KG1 (cell line): ENCODE measurements at places on chromosomes 1 and 21.

DNA sequence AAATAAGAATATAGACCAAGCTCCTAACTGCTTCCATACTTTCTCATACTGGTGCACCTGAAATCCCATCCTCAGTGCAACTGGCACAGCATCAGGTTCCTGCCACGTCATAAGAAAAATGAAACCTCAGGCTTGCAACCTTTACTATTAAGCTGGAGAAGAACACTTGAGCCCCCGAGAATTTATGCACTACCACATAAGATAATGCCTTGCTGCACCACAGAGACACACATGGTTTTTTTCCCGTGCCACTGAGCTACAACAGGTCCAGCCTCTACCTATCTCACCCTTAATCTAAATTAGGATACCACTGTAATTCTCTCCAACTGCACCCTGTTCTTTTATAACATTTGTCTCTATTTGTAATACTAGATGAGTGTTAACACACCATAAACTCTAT is 174.5 kb downstream of the DENND1B start:
- no peak for DNase-seq

DNA sequence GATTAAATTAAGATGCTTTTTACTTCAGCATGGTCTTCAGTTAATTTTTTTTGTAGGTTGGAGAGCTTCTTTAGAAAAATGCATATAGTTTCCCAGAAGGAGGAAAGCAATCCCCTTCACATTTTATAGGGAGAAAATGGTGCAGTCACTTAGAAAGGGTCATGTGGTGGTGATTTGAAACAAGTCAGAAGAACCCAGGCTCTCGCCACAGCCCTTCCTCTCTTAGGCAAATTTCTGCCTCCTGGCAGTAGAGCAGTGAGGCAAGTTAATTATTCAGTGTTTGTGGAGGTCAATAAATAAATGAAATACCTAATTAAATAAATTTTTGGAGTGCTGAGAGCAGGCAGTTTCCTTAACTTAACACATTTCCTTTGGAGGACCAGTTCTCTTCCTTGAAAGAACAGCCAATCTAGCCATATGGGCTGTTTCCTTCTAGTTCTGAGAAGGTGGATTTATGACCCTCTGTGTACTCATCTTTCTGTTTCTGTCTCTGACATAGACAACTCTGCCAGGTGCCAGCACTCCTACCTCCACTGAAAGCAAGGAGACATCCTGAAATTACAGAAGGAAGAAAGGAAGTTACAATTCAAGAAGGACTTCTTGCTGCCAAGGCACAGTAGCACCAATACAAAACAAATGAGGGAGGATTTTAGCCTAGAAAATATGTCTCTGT is 19.0 kb upstream of the POGZ start:
- no peak for DNase-seq

DNA sequence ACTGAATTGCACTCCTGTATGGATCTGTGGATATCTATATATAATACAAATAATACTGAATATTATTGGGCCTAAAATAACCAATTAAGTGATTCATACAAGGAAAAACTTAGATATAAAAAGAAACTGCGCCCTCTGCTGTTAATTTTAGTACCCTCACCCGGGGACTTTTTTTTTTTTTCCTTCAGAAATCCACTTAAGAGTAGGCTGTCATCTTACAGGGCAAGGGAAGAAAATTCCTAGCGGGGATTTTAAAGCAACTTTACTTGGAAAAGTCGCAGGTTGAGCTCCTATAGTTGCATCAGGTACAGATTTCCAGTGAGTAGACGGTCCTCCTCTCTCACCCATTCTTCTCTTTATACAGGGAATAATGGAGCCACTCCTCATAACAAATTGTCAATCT is 1.3 kb downstream of the NTNG1 start:
- DNase-seq, result peak; percentile 7

GRCh38 chr1:184734980-184735379 is 19.7 kb downstream of the EDEM3 start:
- no peak for DNase-seq

GRCh38 chr21:44599264-44600029 is 950 bp upstream of the KRTAP10-7 start:
- DNase-seq, result no peak

DNA sequence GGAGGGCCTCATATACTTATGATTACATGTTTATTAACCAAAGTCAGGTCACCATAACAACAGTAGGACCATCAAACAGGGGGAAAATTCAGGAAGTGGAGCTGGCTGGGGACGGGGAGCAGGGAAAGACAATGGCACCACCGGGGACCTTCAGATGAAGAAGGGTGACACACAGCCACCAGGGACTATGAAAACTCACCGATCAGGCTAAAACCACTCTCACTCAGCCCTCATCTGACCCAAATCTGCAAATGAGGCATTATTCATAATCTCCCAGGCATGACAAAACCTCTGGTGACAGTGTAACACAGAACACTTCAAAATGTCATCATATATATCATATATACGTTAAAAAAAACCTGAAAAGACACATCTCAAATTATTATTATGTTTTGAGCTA is 11.2 kb downstream of the MKNK1 start:
- no peak for DNase-seq

DNA sequence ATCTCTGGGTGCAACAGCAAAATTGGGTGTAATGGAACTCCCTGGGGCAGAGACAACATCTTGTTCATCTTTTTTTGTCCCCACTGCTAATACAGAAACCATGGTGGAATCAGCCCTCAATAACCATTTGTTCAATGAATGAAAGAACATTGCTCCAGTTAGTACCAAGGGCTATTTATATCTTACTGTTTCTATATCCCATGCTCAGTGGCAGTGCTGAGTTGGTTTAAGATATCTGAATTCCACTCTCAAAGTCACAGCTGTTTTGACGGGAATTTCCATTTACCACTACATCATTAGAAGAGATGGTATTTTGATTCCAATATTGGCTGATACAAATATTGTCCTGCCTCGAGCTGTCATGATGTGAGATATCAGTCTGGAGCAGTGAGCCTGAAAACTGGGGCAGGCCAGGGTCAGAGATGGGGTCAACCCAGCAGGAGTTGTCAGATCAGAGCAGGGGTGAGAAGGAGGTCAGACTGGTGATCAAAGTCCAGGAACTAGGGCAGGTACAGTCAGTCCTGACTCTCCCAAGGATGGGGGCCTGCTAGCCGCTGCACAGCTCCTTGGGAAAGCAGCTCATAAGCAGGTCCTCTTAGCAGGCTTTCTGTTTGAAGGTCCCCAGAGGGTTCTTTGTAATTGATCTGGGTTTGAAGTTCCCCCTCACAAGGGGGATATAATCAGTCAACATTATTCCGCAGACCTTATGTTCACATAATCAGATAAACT is 5.8 kb upstream of the PHC2 start:
- no peak for DNase-seq

DNA sequence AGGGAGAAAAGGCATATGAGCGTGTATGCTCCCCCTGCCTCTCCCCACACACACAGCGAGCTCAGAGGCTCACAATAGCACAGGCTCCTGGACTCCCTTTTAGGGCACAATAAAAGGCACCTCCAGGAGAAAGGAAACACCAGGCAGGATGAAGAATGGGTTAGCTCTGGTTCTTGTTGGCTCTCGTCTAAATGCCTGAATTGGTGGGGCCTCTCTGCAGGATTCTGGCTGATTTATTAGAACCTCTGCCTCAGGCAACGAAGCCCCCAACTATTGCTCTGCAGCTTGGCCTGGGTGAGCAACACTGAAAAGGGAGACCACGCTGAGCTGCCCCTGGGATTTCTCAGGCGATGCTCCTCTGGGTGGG is 590.9 kb upstream of the PLXNA2 start:
- no peak for DNase-seq

GRCh38 chr1:160164121-160164520 is 12.7 kb downstream of the ATP1A4 start:
- DNase-seq, result no peak

DNA sequence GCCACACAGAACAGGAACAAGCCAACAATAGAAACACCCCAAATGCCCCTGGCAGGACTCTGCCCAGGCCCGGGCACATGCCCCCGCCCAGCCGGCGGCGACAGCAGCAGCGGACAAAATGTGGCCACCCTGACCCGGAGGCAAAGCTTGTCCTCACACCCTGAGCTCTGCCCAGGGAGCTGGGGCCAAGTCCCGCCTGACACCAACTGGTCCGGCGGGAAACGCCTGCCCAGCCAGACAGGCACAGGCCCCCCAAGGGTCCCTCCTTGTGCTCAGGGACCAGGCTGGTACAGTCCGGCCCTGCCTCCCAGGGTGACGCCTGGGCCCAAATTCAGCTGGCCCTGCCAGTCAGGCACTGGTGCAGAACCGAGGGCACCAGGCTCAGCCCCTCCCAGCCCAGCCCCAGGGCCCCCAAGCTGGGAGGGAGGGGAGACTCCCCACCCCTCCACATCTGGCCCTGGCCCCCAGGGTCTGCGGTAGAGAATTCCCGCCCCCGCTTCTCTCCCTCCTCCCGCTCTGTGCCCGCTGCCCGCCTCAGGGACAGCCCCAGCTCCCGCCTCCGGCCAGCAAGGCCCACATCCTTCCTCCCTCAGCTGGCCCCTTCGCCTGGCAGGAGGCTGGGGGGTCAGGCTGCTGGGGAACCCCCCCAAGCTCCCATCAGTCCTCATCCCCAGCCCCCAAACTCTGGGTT is 2.0 kb downstream of the AHDC1 start:
- peak; percentile 48 for DNase-seq

- DNase-seq, result no peak
Observed at GRCh38 chr1:234715252-234716014, 105.5 kb upstream of the IRF2BP2 start.

GRCh38 chr1:62232871-62233278 is 38.2 kb downstream of the L1TD1 start:
- no peak for DNase-seq
